ENCODE measurements at places on chromosomes 13 and 19.

DNA sequence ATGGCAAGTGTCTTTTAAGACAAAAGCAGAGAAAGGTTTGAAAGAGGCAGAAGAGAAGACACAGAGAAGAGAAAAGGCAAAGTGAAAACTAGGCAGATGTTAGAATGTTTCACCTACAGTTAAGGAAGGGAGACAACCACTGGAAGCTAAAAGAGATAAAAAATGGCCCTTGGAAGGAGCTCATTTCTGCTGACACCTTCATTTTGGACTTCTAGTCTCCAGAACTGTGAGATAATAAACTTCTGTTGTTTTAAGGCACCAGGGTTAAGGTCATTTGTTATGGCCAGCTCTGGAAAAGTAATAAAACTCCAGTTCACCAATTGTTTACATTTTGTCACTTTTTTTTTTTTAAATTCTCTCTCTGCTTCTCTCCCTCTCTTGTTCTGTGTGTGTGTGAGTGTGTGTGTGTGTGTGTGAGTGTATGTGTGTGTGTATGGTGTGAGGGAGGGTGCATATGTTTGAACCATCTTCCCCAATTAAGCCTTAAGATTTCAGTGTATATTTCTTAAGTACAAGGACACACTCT is 374.6 kb downstream of the DACH1 start:
- DNase-seq = no peak

GRCh38 chr19:4456476-4456842 is 1.1 kb downstream of the UBXN6 start:
- peak; percentile 59 for DNase-seq

GRCh38 chr13:81726037-81726726 is 1385.3 kb upstream of the SPRY2 start:
- no peak for DNase-seq

- no peak for DNase-seq
Measured at GRCh38 chr13:111667757-111668156, 347.3 kb downstream of the TEX29 start.

DNA sequence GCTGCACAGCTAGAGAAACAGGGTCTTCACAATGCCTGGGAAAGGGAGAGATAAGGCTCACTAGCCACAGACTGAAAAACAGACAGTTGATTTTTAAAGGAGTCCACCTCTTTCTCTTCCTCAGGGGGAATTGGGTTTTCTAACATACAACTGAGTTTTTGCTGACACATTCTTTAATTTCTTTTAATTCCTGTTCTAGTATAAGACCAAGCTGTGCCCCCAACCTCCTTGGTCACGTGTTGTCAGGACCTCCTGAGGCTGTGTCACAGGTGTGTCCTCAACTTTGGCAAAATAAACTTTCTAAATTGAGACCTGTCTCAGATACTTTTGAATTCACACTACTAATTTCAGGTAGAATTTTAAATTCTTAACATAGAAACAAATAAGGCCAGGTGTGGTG is 12.1 kb upstream of the ZNF492 start:
- no peak for DNase-seq

DNA sequence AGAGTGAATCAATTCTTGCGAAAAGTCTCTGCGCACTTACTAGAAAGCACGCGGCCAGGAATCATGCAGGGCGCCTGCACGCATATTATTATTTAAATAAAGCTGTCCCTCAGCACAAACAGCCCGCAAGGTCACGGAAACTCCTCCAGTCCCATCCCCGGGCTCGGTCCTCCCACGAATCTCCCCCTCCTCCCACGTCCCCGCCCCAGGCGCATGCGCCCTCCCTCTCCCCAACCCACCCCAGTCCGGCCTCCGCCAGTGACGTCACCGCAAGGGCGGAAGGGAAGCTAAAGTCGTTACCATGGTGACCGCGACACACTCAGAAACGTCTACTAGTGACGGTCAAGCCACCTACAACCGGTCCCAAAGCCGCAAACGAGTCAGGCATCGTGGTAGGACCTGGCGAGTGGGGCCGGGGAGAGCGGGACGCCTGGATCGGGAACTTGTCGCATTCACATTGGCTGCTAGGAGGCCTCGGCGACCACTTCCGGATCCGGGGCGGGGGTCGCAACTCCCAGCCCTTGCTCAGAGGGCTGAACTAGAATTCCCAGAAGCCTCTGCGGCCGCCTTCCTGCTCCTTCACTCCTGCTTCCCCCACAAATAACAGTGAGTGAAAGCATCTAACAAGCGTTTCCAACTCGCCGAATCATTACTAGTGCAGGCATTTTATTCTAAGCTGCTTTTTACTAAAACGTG is at the start of gene ZSCAN5A:
ZSCAN5A (minus strand) TSS at position 459 of the 696 bp plus-strand sequence. CDS start 89,793 bp downstream, outside the sequence.
- peak; percentile 99 for DNase-seq

- no peak for DNase-seq
Measured at GRCh38 chr19:15529774-15530372, 21.5 kb downstream of the CYP4F22 start.

DNA sequence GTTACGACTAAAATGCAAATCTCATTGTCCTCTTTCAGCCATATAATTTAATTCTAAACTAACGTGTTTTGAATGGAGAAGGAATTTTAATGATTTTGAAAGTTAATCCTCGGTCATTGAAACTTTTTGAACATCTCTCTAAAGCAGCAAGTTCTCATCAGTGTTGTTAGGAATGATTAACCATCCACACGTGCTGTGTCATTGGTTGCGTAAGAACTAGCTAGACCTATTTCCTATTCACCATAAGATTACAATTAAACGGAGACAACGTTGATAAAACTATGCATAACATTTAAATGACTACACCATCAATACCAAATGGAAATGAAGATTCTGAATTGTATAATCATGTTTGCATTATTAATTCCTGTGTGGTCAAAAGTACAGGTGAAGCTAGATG is 155.6 kb upstream of the IRS2 start:
- DNase-seq = no peak

DNA sequence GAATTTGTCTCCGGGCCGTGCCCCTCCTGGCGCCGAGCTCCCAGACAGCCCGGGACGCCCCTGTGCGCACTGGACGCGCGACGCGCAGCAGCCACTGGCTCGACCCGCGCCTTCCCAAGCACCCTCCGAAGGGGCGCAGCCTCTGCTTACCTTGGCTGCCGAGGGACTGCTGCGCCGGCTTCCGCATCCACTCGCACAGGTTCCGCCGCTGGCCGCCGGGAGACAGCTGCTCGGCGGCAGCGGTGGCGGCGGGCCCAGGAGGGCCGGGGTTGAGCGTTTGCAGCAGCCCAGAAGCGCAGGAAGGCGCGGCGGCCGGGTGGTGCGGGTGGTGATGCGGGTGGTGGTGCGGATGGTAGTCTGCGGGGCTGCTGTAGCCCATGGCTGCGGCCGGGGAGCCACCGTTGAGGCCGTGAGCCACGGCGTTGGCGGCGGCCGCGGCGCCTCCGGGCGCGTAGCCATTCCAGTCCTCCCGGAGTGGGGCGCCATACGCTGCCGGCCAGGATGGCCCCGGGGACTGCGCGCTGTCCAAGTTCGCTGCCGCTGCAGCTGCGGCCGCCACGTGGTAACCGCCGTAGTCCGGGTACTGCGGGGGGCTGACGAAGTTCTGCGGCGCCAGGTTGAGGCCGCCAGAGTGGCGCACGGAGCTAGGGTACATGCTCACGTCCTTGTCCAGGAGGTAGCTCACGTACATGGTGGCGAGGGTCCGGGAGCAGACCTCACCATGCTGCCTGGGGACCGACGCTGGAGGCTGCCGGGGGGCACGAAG is 616 bp downstream of the CDX2 start:
- DNase-seq = no peak

- DNase-seq = peak; percentile 6
Measured at GRCh38 chr19:33437821-33438671, 64.5 kb downstream of the CEBPG start.

DNA sequence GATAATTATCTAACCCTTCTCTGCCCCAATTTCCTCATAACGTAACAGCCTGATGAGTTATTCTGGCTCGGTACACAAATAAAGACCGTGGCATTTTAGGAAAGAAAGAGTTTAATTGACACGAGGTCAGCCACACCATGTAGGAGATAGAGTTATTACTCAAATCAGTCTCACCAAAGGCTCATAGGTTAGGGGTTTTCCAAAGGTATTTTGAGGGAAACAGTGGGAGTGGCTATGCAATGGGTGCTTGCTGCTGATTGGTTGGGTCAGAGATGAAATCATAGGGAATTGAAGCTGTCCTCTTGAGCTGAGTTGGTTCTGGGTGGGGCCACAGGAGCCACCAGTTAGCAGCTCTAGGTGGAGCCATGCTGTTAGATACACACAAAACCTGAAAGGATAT is 137.5 kb downstream of the FREM2 start:
- no peak for DNase-seq

DNA sequence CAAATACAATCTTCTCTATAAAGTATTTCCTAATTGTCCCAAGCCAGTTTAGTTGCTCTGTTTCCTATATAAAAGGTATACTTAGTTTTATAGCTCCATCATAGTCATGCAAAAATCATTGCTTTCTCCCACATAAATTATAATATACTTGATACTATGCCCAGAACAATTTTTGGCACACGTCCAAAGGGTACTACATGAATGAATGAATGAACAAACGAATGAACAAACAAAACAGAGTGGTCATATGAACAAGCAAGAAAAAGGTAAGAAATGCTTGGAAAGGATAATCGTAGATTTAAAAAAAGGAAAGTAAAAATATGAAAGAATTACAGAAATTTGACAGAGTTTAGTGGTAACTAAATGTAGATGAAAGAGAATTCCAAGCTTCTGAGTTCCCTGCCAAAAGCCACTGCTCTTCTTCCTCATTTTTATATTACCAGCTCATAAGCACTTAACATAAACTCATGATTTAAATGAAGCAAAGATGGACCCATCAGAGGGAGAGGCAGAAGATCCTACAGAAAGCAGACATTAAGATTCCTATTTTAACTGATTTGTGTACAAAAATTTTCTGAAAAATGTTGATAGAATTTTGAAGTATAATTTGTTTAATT is 123.2 kb downstream of the ENOX1 start:
- DNase-seq = no peak

DNA sequence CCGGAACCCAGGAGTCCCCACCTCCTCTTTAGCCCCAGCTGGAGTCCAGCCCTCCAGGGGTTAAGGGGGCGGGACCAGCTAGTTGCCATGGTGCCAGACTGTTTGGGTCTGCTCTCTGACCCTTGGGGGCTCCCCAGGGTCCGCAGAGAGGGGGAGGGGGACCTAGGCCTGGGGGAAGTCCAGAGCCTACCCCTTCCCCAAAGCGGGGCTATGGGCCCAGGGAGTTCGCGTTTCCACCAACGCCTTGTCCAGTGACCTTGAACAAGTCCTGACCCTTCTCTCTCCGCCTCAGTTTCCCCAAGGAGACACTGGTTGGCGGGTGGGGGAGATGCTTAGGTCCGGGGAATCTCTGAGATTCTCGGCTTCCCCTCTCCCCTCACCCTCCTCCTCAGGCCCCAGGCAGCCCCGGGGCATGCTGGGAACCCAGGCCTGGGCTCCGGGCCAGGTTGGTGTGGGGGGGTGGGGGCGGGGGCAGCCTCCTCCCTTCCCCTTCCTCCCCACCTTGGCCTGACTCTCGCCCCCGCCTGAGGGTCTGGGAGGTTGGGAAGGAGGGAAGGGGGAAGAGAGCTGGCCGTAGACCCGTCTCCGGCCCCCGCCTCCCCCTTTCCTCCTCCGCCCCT is 2.6 kb upstream of the SPACA6 start:
- no peak for DNase-seq

GRCh38 chr13:98576200-98576945 is 534 bp downstream of the STK24 start:
- DNase-seq = no peak

GRCh38 chr19:3369337-3370213 is 3.2 kb downstream of the NFIC start:
- DNase-seq = peak; percentile 78

DNA sequence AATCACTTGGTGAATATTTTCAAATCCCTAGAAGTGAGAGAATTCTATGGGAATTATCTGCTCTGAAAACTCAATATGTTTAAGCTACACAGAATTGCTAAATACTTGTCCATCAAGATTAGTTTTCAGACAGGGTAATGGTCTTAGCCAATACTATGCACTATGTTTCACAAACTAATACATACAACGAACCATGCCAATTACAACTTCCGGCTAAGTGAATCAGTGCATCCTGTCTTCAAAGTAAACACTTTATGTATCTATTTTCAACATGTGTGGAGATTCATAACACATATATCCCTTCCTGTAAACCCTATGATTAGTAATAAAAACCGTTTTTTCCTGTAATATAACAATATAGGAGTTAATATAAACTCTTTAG is 181.5 kb downstream of the POSTN start:
- no peak for DNase-seq

DNA sequence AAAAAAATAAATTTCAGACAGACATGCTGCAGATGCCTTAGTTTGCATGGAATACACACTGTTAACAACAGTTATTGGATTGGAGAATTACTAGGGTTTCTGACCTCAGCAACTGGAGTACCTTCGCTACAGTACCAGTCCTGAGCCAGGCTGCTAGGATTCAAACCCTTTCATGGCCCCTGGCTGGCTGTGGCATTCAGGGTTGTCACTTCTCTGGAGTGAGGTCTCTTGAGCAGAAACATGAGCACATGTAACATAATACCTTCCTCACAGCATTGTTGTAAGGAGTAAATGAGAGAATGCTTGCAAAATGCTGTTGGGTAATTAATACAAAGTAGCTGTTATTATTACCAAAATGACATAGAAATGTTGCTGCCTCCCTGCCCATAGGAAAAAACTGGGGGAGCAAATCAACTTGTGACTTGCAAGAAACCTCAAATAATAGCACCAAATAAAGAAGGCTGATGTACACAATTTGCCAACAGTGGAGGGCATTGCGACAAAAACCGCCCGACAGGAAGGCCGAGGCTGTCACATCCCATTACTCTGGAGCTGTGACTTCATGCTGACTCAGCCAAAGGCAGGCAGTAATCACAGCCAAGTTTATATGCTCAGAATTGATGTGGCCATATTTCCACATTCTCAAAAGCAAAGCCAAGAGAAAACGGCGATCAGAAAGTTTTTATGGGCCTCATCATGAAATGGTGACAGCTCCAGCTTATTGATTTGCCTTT is 100.4 kb downstream of the RFC3 start:
- DNase-seq = peak; percentile 54

DNA sequence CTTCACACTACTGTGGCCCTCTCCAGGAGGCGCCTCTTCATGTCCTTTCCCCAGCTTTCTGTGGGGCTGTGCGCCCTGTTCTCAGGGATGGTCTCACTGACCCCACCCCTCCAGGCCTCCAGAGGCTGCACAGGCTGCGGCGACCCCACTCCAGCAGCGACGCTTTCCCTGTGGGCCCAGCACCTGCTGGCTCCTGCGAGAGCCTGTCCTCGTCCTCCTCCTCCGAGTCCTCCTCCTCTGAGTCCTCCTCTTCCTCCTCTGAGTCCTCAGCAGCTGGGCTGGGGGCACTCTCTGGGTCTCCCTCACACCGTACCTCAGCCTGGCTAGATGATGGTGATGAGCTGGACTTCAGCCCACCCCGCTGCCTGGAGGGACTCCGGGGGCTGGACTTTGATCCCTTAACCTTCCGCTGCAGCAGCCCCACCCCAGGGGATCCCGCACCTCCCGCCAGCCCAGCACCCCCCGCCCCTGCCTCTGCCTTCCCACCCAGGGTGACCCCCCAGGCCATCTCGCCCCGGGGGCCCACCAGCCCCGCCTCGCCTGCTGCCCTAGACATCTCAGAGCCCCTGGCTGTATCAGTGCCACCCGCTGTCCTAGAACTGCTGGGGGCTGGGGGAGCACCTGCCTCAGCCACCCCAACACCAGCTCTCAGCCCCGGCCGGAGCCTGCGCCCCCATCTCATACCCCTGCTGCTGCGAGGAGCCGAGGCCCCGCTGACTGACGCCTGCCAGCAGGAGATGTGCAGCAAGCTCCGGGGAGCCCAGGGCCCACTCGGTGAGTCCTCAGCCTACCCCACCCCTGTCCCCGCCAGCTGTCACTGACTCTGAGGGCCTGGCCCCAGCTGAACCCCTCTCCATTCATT is 11.2 kb downstream of the ARHGAP33 start:
- no peak for DNase-seq

- no peak for DNase-seq
Measured at GRCh38 chr13:26878438-26878837, 117.9 kb upstream of the GPR12 start.

All from MV-4-11 (cell line).